ENCODE measurements at places on chromosomes 5 and 9.
A peak's percentile ranks its signal among the peaks of the same experiment; 100 is the strongest.

GRCh38 chr9:114446036-114446435, 58.3 kb upstream of the AKNA start:
- DNase-seq, result peak; percentile 65

- no peak for DNase-seq
Observed at GRCh38 chr5:92492908-92493307, 1088.1 kb downstream of the NR2F1-AS1 start.

- no peak for DNase-seq
Observed at GRCh38 chr9:115972843-115973595, 180.6 kb upstream of the PAPPA start.

- no peak for DNase-seq
Observed at GRCh38 chr5:39216631-39217030, 2.7 kb downstream of the FYB1 start.

DNA sequence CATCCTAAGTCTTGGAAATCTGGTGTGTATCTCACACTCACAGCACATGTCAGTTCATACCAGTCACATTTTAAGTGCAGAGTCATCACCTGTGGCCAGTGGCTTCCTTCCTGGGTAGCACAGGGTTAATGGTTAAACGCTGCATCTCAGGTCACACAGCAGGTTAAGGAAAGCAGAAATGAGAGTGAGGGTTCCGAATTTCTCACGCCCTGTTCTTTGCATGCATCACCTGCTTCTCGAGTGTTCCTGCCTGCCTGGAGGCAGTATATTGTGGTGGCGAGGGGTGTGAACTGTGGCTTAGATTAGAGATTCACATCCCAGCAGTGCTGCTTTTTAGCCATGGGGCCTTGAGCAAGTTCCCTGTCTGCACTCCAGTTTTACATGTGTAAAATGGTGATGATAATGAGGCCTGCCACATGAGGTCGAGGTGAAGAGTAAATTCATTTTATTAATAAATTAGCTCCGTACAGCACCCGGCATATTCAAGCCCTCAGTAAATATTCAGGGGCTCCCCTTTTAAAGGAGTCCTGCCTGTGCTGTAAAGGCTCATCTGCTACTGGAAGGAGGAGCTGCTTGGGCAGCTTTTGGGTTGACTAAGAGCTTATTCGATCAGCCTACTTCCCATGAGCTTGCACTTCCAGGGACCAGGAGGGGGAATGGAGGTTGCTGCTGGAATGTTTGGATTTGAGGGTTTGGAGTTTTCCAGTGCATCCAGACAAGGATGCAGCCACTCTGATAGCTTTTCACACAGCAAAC, 61.1 kb upstream of the SAP30L start:
- no peak for DNase-seq

DNA sequence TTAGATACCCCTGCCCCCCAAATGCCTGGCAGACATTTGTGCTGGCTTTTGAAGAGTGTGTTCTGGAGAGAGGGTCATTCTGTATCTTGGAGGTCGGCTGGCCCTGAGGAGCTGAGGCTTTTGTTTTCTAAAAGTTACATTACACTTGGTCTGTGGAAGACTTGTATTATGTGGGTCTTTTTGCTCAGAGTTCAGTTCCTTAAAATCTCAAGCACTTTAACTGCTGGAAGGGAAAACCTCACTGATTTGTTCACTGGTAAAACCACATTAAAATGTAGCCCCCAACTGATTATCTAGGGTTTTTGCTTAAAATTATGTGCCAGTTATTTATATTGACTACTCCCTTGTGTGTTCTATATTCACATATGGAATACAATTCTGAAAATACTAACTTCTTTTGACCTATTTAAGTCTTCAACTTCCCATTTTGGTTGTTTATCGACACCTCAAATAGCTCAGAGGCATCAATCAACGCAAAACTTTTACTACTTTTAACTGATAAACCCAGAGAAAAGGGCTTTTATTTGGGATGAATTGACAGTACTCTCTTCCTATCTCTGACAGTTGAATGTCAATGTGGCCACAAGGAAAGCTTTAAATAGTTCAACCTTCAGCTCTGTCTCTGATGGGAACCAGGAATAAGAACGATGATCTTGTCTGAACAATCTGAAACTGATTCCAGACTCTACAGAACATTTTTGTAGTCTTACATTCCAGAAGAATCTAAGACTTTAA, 54.0 kb upstream of the MAP3K1 start:
- DNase-seq, result peak; percentile 60

DNA sequence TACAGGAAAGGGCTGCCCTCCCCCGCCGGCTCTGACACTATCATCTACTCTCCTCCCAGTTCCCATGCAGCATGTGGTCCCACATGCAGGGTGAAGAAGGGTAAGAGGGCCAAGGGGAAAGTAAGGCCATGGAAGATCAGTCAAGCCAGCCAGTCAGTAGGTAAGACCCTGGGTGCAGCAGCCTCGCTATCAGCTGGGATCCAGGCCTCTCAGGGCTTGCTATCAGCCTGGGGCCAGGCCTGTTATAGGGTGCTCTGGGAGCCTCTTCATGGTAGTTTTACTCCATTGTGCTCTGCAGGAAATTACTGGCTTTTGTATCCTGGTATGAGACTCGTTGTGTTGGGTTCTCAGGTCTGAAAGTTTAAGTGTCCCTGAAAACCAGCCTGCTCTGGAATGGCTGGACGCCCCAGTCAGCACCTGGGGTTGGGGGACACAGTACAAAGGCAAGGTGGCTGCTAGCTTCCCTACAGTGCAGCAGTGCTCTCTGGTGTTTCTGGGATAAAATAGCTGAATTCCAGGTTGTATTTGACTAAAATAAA, 21.4 kb downstream of the SLC22A4 start:
- DNase-seq, result no peak

- DNase-seq, result peak; percentile 15
Observed at GRCh38 chr9:25964239-25964638, 286.0 kb upstream of the TUSC1 start.

GRCh38 chr5:138011991-138012390, 20.9 kb downstream of the FAM13B start:
- DNase-seq, result no peak

DNA sequence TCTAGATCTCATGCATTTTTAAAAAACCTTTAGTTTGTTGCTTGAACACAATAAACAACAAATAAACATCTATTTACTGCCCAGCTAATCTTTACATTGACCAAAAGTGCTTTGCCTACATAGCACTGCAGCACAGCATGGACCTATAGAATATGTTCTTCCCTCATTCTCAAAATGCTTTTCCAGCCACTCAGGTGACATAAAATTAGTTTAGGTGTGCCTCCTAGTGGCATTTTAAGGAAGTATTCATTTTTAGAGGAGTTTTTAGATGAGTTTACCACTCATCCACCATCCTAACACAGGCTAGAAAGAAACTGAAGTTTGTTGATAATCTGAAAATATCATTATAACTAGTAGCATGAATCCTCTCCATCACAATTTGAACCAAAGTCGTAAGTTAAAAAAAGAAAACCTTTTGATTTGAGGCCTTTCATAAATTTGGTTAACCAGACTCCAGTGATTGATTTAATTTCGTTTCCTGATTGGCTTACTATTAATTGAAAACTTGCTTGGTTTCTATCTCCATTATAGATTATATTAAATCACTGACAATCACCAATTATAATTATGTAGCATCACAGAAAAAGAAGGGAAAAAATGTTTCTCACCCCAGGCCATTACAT, 12.6 kb downstream of the PLGRKT start:
- no peak for DNase-seq

DNA sequence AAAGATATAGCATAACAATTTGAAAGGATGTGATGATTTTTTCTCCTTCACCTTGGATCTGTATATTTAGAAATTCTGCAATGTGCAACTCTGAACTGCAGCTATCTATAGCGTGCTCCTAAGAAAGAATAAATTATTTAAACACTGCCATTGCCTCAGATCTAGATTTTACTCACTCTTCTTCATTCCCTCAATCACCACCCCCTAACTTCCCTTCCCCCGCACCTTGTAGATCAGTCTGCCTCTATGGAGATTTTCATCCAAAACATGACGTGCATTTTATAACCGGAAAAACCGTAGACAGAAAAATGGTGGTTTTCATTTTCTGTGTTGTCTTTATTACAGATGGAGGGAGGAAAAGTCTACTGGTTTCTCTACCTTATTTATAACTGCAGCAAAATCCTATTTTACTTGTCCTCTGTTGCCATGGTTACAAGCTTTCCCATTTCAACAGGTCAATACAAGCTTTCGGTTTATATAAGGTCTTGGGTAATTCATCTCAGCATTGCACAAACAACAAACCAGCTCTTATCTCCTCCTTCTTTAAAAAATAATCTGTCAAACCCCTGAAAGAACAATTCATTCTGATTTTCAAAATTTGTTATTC, 480.0 kb downstream of the TAF11L14 start:
- no peak for DNase-seq

DNA sequence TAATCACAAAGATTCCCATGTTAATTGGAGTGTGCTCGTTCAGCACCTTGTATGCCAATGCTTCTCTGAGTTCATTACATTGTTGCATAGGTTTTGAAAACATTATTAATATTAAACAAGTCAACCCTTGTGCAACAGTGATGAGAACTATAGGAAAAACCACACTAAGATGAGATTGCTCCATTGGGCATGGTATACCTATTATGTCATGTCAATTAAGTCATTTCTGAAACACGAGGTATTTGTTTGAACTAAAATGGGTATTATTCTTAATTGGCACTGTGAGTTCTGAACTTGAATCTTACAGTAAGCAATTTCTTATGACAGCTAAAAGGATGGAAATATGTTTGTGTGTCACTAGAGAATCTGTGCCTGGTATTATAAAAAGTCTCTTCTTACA, 447.7 kb downstream of the EFNA5 start:
- no peak for DNase-seq

DNA sequence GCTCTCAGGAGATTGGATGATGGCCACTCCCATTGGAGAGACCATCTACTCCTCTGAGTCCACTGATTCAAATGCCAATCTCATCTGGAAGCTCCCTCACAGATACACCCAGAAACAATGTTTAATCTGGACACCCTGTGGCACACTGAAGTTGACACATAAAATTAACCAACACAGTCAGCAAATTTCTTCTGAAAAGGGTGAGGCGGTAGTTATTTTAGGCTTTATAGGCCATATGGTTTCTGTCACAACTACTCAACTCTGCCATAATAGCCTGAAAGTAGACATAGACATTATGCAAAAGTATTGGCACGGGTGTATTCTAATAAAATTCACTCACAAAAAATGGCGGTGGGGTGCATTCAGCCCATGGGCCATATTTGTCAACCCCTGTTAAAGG, 244.5 kb upstream of the VLDLR start:
- DNase-seq, result no peak

- no peak for DNase-seq
Observed at GRCh38 chr5:161258438-161258837, 288.1 kb downstream of the GABRB2 start.

GRCh38 chr5:168531987-168532864, 3.1 kb downstream of the FBLL1 start:
- DNase-seq, result no peak

DNA sequence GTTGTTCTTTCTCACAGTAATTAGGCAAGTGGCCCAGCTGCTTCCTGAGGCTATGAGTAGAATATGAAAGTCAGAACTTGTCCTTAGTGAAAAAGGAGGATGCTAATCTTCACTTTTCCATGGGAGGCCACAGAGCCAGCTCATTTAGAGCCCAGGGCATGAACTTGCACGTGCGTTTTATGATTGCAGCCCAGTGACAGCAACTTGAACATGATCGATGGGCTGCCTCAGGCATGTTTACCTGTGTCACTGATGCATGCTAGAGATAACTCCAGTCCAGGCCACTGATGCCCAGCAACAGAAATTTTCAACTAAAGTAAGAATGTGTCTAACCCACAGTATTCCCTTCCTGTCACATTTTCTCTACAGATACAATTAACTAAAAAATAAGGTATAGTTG, 179.3 kb downstream of the CTNND2 start:
- DNase-seq, result no peak

GRCh38 chr9:68950188-68950587, 63.7 kb downstream of the PRKACG start:
- no peak for DNase-seq

DNA sequence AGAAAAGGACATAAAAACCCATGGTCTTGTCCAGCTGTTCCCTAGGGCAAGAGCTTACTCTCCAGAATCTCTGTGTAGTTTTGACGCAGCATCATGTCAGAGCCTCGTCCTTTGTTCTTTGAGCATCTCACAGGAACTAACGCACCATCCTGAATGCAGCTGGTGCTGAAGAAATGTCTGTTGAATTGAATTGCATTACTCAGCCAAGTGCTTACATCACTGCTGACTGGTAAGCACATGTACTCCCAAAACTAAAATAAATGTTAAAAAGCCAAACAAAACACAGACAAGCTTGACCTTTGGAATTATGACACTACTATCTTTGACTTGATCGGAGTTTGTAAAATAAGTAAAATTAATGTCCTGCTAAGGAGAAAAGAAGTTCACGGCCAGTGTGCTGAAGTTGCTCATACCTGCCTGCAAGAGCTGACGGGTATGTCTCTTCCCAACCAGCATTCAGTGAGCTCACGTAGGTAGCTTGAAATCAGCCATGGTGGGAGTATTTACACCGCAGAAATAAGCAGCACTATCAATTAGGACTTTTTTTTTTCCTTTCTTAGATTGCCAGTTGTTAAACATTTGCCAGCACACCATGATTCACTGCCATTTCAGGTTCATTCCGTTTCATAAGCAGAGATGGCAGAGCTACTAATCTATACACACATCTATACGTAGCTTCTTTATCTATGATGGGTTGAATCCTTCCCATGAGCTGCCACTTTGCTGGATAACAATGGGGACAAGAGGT, 310.6 kb upstream of the MSX2 start:
- no peak for DNase-seq

DNA sequence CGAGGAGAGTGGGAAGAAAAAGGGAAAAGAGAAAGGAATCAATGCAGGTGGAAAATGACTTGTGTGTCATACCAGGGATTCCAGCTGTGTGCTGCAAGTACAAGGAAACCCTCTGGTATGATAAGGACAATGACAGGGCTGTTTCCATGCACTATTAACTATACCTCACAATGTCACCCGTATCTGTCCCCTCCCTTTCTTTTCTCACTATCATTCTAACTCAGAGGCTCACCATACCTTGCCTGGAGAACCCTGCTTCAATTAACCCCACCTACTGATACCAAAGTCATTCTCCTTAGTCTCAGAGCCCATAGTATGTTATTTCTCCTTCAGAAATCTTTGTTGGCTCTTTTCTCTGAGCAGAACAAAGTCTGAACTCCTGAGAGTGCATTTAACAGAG, 236.2 kb upstream of the NREP start:
- no peak for DNase-seq

DNA sequence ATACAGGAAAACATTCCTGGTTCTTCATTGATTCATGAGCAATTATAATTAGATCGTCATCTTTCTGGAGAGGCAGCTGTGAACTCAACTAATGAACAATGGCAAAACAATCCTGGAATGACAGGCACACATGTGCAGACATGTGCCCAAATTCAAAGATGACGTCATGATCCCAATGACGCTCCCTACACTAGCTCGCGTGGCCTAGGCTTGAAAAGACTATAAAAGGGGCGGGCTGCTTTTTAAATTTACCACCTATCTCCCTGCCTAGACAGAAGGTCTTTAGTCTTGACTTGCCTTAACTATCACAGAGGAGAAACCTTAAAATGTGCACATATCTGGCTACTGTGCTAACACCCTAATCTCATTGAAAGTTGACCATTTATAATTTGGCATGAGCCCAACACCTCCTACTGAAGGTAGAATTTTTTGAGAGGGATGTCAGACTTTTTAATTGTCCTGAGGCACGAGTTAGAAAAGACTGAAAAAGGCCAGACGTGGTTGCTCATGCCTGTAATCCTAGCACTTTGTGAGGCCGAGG, 88.2 kb downstream of the PRRT1B start:
- no peak for DNase-seq

GRCh38 chr5:172529896-172530295, 75.6 kb upstream of the SH3PXD2B start:
- no peak for DNase-seq

- no peak for DNase-seq
Observed at GRCh38 chr5:67249590-67249895, 52.9 kb upstream of the CD180 start.
